ENCODE measurements at places on chromosomes 6 and 20. TPM values are rescaled to one million over a fixed set of nuclear protein-coding genes. Genes with fewer than 3 reads are reported as not detected.

- no peak for DNase-seq
Measured at GRCh38 chr6:89611666-89612065, 26.9 kb downstream of the LYRM2 start.

DNA sequence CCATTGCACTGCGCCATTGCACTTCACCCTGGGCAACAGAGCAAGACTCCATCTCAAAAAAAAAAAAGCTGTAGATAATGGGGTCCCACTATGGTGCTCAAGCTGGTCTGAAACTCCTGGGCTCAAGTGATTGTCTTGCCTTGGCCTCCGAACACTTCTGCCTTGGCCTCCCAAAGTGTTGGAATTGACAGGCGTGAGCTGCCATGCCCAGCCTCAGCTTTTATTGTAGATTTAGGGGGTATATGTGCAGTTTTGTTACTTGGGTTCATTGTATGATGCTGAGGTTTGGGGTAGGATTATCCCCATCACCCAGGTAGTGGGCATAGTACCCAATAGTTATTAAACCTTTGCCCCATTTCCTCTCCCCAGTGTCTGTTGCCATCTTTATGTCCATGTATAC, 11.4 kb downstream of the HSPA1B start:
- DNase-seq = no peak

GRCh38 chr6:87675004-87675681, 26.9 kb downstream of the AKIRIN2 start:
- DNase-seq = no peak

DNA sequence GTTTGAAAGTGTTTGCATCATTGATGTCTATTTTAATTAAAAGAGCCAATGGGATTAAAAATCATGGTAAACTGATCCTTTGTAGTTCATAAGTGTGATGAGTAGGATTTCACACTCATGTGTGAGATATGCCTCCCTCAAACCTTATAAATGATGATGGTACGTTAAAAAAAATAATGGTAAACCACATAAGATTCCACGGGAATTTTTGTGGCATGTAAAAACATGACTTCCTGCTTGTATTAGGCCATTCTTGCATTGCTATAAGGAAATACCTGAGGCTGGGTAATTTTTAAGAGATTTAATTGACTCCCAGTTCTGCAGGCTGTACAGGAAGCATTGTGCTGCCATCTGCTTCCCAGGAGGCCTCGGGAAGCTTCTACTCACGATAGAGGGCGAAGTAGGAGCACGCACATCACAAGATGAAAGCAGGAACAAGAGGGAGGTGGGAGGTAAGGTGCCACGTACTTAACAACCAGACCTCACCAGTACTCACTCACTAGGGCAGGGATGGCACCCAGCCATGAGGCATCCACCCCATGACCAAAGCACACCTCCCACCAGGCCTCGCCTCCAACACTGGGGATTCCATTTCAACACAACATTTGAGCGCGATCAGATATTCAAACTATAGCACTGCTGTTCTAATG, 187.6 kb upstream of the QKI start:
- DNase-seq = no peak

DNA sequence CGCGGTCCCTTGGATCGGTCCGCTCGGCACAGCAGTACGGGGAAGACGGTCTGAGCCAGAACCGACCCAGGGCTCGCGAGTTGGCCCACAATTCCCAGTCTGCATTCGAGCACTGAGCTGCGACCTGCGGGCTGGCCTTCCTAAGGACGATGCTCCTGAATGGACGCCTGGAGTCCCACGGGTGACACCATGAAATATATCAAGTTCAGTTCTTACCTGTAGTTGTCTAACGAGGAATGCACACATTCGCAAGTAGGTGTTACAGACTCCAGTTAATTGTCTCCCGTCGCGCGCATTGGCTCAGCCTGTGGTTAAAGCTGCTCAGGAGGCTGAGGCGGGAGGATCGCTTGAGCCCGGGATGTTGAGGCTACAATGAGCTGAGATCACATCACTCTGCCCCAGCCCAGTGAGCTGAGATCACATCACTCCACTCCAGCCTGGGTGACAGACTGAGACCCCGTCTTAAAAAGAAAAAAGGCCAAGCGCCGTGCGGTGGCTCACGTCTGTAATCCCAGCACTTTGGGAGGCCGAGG, 802 bp downstream of the PEX7 start:
- DNase-seq = no peak

GRCh38 chr20:31608251-31608945, 3.3 kb downstream of the ID1 start:
- peak; percentile 97 for DNase-seq

DNA sequence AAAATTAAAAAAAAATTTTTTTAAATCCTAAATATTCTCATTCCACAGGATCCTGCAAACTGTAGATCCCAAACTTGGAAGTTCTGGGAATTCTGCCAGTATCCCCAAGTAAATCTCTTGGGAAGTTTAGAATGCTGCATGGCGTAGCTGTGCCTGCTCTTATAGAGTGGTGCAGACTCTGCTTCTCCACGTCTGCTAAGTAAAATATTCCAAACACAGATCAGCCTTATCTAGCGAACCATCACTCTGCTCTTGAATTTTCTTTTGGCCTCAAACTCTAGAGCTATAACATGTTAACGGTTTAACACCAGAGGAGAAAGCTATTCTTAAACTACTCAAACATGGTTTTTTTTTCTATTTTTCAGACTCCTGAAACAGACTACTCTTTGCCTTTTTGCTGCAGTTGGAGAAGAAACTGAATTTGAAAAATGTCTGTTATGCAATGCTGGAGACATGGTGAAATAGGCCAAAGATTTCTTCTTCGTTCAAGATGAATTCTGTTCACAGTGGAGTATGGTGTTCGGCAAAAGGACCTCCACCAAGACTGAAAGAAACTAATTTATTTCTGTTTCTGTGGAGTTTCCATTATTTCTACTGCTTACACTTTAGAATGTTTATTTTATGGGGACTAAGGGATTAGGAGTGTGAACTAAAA, 138.5 kb upstream of the AKAP12 start:
- no peak for DNase-seq

Gene PPP1R3D
- polyA plus RNA-seq = 4.2 TPM

Gene RBL1
- 1.3 TPM for polyA plus RNA-seq

Gene C6orf52
- polyA plus RNA-seq = 3.8 TPM

Gene TBXT
- polyA plus RNA-seq = not detected

Gene TM9SF4
- polyA plus RNA-seq = 26.3 TPM
